ENCODE measurements at places on chromosomes 5 and 9. TPM values are rescaled to one million over a fixed set of nuclear protein-coding genes. Genes with fewer than 3 reads are reported as not detected.

Gene WNK2
- polyA plus RNA-seq = 19.0 TPM

Gene NUTM2G
- polyA plus RNA-seq = not detected

Gene SNCAIP
- not detected for polyA plus RNA-seq

Gene TERT
- not detected for polyA plus RNA-seq

Gene GADD45G
- 26.3 TPM for polyA plus RNA-seq

Gene ZNF618
- 0.92 TPM for polyA plus RNA-seq

Gene WNT8A
- not detected for polyA plus RNA-seq

Gene ALDH7A1
- polyA plus RNA-seq = 31.5 TPM

Gene CXCL14
- 46.2 TPM for polyA plus RNA-seq

Gene UGCG
- polyA plus RNA-seq = 12.5 TPM

Gene CCDC152
- polyA plus RNA-seq = 3.2 TPM

Gene ANXA2R
- 1.8 TPM for polyA plus RNA-seq

Gene MCIDAS
- polyA plus RNA-seq = 0.15 TPM

Gene KIF24
- 1.6 TPM for polyA plus RNA-seq

Gene FOXI1
- polyA plus RNA-seq = not detected

Gene KCTD16
- 0.04 TPM for polyA plus RNA-seq

Gene CAVIN4
- polyA plus RNA-seq = not detected

Gene PCDHGA6
- polyA plus RNA-seq = 0.85 TPM

Gene CORO2A
- 33.3 TPM for polyA plus RNA-seq

Gene PRRC2B
- polyA plus RNA-seq = 10.8 TPM

Gene KLHL3
- not detected for polyA plus RNA-seq

Gene NR6A1
- 1.8 TPM for polyA plus RNA-seq

Gene NDUFS6
- 94.0 TPM for polyA plus RNA-seq

Gene CCDC180
- 1.4 TPM for polyA plus RNA-seq

Gene KCNIP1
- polyA plus RNA-seq = not detected

Gene RGS3
- polyA plus RNA-seq = 43.6 TPM

Gene SLC34A1
- polyA plus RNA-seq = 0.04 TPM

Gene KCNMB1
- 6.8 TPM for polyA plus RNA-seq

Gene EPB41L4B
- 160 TPM for polyA plus RNA-seq

Gene WDR31
- polyA plus RNA-seq = 1.2 TPM

Gene CARTPT
- 4.4 TPM for polyA plus RNA-seq

Gene SLC36A2
- polyA plus RNA-seq = not detected

Gene LIFR
- 6.7 TPM for polyA plus RNA-seq

Gene LECT2
- not detected for polyA plus RNA-seq

Gene ABITRAM
- polyA plus RNA-seq = 11.8 TPM

Gene IZUMO3
- not detected for polyA plus RNA-seq

Gene PCDHGB2
- not detected for polyA plus RNA-seq

Gene CDC25C
- 2.8 TPM for polyA plus RNA-seq

Gene PTGS1
- polyA plus RNA-seq = 4.2 TPM

Gene SLC23A1
- polyA plus RNA-seq = 2.1 TPM

Gene NTMT1
- 27.5 TPM for polyA plus RNA-seq

Gene BDP1
- 5.5 TPM for polyA plus RNA-seq

Gene BAAT
- not detected for polyA plus RNA-seq

Gene PMPCA
- 49.9 TPM for polyA plus RNA-seq

Gene PCDHA1
- polyA plus RNA-seq = not detected

Gene C9orf50
- not detected for polyA plus RNA-seq

Gene PCDHB12
- not detected for polyA plus RNA-seq

Gene CDKN2B
- 33.7 TPM for polyA plus RNA-seq

Gene PCDHGA4
- 0.47 TPM for polyA plus RNA-seq

Gene CDH9
- not detected for polyA plus RNA-seq

Gene SLC6A7
- polyA plus RNA-seq = 0.60 TPM

Gene SPINK4
- polyA plus RNA-seq = 121 TPM

Gene TRIM7
- 5.3 TPM for polyA plus RNA-seq

Gene ACTL7B
- polyA plus RNA-seq = not detected

Gene RGS7BP
- polyA plus RNA-seq = 0.25 TPM

Gene ANKRD34B
- 0.01 TPM for polyA plus RNA-seq

Gene MYO10
- polyA plus RNA-seq = 20.3 TPM

All from sigmoid colon (tissue), 7 donors.